ENCODE measurements at places on chromosomes 7 and 10.

GRCh38 chr7:94913391-94913790, 6.0 kb downstream of the PPP1R9A start:
- no peak for DNase-seq

- no peak for DNase-seq
Observed at GRCh38 chr10:72561745-72562166, 64.1 kb downstream of the MICU1 start.

DNA sequence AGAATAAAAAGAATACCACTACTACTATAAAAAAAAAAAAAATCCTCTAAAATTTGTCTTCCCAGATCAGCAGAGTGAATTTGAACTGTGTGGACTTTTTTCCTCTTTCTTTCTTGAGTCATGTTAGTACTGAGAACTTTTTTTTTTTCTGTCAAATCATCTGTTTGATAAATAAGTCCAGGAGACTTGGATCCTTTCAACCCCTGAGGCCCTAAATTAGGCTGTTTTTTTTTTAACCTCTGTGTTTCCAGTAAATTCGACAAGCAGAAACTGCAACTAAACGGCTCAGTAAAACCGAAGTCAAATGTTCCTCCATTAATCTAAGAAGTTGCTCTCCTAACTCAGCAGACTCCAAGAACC, 2.7 kb downstream of the MAP3K8 start:
- no peak for DNase-seq

GRCh38 chr10:107364872-107365271, 200.4 kb upstream of the SORCS1 start:
- DNase-seq, result no peak

GRCh38 chr10:74675484-74675883, 150.9 kb upstream of the KAT6B start:
- DNase-seq, result no peak

- no peak for DNase-seq
Observed at GRCh38 chr10:44809647-44810046, 101.5 kb upstream of the TMEM72 start.

GRCh38 chr10:116829711-116830110, 19.6 kb upstream of the ENO4 start:
- DNase-seq, result no peak

DNA sequence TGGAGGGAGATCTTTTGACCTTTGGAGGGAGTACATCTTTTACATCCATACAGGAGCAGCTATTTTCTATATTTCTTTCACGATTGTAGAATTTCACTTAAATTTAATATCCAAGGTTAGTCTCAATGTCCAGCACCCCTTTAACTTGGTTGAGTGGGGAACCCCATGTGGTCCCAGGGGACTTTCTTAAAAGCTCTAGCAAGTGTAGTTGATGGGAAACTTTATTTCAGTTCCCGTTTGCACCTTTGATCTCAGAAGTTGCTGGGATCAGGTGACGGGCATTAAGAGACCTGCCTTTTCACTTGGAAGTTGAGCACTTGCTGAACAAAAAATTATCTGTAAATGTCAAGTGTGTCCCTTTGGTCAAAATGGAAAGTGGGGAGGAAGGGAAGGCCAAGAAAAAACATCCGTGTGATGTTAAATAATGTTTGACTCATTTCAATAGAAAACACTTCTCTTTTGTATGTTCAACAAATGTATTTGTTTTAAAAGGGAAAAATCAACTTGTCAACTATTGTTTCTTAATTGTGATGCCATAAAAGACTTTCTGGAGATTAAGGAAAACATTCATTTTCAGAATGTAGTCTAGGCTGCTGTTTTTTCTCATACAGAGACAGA, 370.1 kb upstream of the GALNT17 start:
- no peak for DNase-seq

- no peak for DNase-seq
Observed at GRCh38 chr10:119762805-119763798, 37.3 kb downstream of the INPP5F start.

All from coronary artery (tissue), 2 donors.